NCI-H1105 treated with DMSO at 0.1 percent for 48 hours (cell line): ENCODE measurements at places on chromosomes 2 and 18.
A peak's percentile ranks its signal among the peaks of the same experiment; 100 is the strongest.

- peak; percentile 15 for DNase-seq
Measured at GRCh38 chr2:241035818-241036396, 37.5 kb downstream of the SNED1 start.

DNA sequence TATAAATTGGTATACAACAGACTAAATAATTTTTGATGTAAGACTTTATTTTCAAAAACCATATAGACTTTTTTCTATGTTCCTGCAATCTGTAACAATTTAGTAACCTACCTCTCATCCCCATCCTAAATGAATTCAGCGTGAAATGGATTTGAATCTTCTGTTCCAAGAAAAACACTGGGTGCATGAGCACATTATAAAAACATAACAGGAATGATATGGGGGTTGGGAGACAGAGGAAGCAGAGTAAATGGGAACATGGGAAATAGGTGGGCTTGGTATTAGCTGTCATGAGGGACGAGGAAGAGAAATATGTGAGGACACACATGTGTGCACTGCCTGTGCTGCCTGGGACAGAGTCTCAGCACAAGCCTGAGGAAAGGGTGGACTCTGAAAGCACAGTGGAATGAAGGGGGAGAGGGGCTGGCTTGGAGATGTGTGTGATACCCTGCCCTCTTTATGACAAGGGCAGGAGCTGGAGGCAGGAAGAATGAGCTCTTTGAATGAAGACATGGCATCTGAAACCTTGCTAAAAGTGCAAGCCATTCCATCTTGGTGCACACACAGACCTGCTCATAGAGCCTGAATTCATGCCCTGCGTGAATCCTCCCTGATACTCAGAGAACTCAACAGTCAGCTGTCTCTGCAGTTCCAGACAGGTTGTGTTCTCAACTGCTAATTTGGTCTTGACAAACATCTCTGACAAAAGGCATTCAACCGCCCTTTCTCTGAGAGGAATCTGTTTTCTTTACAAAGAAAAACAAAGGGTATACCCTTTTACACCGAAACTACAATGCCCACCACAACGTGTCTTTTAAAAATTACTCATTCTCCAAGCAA is 66.6 kb downstream of the EPB41L3 start:
- no peak for DNase-seq

DNA sequence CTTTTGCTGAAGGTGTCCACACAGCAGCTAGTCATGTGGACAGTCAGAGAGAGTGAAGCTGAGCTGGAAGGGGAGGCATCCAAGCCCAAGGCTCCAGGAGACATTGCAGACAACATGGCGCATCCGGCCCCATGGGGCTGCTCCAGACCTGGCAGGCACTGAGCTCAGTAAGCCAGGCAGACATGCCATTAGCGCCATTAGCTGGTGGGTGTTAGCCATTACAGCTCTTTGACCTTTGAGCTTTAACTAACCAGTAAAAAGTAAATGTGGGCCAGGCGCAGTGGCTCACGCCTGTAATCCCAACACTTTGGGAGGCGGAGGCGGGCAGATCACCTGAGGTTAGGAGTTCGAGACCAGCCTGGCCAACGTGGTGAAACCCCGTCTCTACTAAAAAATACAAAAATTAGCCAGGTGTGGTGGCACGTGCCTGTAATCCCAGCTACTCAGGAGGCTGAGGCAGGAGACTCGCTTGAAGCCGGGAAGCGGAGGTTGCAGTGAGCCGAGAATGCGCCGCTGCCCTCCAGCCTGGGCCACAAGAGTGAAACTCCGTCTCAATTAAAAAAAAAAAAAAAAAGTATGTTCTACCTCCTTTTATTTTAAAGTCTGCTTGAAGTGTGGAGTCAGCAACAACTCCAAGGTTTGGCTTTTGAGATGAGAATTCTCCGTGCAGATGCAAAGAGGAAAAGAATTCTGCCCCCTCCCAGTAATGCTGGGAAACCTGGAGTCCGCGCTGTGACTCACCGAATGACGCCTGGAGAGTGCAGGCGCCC is 69.4 kb downstream of the TWSG1 start:
- no peak for DNase-seq

- no peak for DNase-seq
Measured at GRCh38 chr2:193475038-193475437, 1280.3 kb upstream of the TMEFF2 start.

DNA sequence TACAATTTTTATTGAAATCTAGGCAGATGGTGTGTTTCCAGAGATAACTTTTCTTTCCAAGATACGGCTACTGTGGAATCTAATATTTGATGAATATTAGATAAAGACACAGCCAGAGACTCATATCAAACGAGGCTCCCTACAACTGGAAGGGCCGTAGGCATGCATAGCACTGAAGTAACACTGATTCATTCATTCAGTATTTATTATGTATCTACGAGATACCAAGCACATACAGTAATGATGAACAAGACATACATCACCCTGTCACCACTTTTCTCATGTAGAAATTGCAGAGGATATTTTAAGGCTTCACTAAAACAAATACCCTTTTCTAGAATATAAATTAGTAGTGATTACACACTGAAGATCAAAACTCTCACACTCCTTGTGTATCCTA is 74.5 kb downstream of the KCTD18 start:
- DNase-seq: no peak

- DNase-seq: no peak
Measured at GRCh38 chr2:189960346-189960745, 102.2 kb downstream of the MSTN start.

- DNase-seq: no peak
Measured at GRCh38 chr2:95530734-95531133, 46.2 kb upstream of the TRIM43B start.

- DNase-seq: no peak
Measured at GRCh38 chr2:224532931-224533330, 52.2 kb downstream of the CUL3 start.

- no peak for DNase-seq
Measured at GRCh38 chr2:240109386-240109785, 26.7 kb downstream of the COPS9 start.

DNA sequence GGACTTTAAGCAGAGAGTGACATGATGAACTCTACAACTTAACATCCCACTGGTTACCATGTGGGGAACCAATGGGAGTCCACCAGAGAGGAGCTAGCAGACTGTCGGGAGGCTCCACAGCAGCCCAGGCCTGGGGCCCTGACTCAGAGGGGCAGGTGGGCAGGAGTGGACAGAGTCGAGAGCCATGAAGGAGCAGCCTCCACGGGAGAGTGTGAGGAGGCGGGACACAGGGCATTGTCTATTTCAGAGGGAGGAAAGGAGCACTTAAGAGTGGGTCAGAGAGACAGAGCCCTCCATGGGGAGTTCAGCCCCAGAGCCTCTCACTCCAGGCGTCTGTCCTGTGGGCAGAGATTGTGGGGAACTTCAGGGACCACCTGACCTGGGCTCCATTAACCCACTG is 118.7 kb downstream of the CYP26B1 start:
- no peak for DNase-seq

GRCh38 chr2:18167871-18168270 is 289.4 kb downstream of the KCNS3 start:
- DNase-seq: no peak

DNA sequence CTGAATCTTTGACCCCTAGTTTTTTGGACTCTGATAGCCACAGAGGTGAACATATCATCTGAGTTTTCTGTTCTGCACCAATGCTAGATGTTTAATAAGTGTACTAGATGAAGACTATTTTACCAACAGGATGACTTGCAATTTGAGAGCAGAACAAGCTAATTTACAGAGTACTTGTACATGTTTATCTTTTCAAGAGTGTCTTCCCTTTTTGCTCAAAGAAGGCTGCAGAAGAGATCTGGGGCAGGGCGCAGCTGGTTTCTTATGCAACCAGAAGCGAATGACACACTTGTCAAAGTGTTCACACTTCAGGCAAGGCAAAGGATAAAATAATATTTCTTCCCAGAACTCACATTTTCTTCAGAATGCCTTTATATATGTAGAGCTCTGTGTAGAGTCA is 86.0 kb downstream of the VWA3B start:
- no peak for DNase-seq

- DNase-seq: no peak
Measured at GRCh38 chr2:30894498-30895119, 87.4 kb upstream of the CAPN13 start.

DNA sequence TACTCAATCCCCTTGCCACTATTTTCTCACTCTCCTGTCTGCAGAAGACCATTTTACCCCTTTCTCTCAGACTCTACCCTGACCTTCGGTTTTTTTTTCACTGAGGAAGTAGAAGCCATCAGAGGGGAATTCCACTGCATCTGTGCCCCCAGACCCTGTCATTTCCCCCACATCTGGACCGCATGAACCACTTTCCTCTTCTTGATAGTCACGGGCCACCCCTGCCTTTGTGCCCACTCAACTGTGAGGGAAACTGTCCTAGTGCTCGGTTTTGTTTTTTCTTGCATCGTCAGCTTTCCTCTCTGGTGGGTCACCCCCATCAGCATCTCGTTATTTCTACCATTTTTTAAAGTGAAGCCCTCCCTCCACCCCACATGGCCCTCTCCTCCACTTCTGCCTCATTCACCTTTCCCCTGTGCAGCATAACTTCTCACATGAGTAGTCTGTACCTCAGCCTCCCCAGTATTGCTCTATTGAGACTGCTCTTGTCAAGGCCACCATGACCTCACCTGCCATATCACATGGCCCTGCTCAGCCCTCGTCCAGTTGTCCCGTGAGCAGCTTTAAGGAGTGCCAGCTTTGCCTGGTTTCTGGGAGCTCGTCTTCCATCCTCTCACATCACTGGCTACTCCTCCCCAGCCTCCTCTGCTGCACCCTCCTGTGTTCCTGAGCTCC is 32.4 kb downstream of the TMEM87B start:
- no peak for DNase-seq

DNA sequence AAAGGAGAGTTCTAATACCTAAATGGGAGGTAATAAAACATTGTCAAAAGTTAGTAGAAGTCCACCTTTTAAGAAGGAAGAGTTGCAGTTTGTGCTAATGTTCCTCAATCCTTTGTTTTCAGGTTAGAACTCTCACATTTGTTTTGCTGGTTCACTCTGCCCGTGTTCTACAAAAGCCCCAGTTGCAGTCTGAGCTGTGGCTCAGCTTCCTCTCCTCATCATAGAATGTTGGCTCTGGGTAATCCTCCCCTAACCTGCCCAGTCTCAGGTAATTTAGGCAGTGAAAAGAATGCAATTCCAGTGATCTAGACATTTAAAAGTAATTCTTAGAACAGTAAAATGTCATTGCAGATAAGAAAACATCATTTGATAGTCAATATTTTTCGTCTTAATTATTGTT is 1410.4 kb upstream of the ZEB2 start:
- no peak for DNase-seq

- DNase-seq: no peak
Measured at GRCh38 chr2:30321466-30321865, 90.1 kb downstream of the LBH start.

DNA sequence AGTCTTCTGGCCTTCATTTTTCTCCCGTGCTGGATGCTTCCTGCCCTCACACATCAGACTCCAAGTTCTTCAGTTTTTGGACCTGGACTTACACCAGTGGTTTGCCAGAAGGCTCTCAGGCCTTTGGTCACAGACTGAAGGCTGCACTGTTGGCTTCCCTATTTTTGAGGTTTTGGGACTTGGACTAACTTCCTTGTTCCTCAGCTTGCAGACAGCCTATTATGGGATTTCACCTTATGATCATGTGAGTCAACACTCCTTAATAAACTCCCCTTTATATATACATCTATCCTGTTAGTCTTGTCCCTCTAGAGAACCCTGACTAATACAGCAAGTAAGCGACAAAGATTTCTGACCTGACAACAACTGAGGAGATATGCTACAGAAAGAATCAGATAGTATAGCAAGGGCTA is 7.2 kb downstream of the CDC42EP3 start:
- DNase-seq: no peak

- no peak for DNase-seq
Measured at GRCh38 chr2:127410871-127411652, 7.2 kb upstream of the PROC start.

DNA sequence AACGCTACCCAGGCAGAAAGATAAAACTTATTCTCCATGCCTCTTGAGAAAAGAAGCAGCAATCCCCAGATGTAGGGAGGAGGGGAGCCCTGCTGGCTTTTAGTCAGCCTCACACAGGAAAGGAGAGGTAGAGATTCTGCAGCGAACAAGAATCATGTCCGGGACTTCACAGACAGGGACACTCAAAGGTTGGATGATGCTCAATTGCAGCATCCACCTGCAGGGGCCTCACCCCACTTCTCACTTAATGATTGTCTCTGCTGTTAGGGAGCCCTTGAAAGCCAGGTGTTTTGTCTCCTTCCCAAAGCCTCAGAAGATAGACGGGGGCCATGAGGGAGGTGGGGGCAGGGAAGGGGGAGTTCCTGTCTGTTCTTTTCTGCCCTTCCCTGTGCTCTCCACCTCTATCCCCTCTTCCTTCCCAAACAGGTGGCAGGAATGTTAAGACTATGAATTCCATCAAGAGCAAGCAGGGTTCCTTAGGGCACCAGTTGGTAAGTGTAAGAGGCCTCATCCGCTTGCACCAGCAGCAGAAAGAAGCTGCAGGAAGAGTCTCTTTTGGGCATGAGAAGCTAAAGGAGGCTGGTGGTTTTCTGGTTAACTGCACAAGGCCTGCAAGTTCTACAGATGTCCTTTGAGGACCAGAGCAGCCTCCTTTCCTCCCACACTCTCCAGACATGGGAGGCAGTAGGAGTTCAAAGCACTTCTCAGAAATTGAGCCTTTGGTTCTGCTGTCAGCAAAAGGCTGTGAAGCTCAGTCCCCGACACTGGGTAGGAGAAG is 154.7 kb upstream of the TNP1 start:
- no peak for DNase-seq

DNA sequence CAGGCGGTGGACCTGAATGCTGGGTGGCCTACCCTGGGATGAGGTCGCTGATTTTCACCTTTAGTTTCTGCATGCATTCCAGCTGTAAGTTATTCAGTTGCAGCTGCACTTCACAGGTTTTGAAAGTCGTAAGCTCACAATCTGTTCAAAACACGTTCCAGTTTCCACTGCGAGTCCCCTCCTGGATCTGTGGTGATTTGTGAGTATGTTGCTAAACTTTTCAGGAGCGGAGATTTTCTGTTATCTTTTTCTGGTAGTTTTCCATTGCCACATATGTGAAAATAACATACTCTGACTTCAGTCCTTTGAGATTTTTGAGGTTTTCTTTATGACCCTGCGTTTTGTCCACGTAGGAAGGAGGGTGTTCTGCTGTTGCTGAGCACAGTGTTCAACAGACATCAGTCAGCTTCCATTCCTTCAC is 102.1 kb downstream of the SNTG2 start:
- no peak for DNase-seq

DNA sequence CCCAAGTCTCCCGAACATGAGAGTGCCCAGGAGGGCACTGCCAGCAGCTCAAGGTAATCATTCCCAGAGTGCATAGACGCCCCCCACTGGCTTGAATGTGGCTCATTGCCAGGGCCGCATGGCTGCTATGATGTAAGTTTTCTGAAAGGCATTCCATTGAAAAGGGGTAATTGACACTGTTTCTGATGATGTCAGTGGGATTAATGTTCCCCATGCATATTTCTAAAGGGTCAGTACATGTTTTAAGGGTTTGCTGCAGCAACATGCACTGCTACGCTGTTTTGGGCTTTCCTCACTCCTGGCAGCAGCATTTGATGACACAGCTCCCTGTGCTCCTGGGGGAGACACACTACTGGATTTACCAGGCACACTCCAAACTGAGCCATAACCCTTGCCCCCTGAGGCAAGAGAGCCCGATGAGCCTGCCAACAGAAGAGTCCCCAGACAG is 36.7 kb downstream of the KIAA2012 start:
- no peak for DNase-seq
